ENCODE measurements at places on chromosomes 7 and 10.

GRCh38 chr10:24207781-24208611 is 942 bp upstream of the KIAA1217 start:
- DNase-seq: peak; percentile 61

GRCh38 chr10:48844616-48845015 is 95.0 kb downstream of the LRRC18 start:
- DNase-seq: no peak

DNA sequence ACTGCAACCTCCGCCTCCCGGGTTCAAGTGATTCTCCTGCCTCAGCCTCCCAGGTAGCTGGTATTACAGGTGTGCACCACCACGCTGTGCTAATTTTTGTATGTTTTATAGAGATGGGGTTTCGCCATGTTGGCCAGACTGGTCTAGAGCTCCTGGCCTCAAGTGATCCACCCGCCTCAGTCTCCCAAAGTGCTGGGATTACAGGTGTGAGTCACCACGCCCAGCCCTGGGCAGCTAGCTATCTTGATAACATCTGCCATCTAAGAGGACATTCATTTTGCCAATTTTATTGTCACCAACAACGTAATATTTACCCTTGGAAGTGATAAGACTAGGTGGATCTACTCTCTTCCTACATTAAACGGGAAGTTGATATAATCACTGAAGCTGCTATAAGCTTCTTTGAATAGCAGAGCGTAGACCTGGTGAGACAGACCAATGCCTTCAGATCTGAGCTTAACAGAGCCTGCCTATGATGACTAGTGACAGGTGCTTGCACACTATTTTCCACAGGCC is 39.7 kb upstream of the SLC35B4 start:
- peak; percentile 31 for DNase-seq

DNA sequence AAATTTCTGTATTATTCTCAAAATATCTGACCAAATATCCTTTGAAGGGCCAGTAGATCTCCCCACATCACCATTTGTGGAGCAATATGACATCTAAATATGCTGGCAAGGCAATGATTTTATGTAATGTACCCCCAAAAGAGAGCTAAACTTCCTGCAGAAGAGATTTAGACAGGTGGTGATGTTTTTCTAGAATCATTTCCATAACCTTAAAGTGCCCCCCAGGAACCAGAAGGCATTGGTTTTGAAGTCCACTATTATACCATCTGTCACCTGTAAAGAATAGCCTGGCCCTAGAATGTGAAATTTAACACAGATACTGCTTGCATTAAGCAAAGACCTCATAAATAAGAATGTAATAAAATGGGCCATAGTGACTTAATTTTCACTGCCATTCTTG is 77.9 kb upstream of the ABLIM1 start:
- DNase-seq: no peak

GRCh38 chr7:85593355-85593754 is 406.5 kb upstream of the SEMA3D start:
- no peak for DNase-seq

DNA sequence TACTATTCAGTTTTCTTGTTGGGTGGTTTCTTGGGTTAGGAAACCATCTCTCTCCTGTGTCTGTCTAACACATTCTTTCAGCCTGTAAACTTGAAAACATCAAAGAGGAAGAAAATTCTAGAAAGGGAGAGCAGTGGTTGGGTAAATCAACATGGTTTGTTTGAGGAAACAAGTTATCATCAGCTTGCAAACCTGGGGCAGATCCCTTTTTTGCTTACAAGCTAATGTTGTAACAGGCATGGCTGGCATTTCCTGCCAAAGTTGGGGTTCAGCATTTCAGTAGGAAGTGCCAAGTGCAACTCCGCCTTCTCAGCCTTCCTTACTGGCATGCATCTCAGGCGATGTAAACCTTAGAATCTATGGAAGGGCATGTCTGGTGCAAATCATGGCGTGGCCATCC is 112.6 kb downstream of the EEPD1 start:
- no peak for DNase-seq
